BJ (cell line): ENCODE measurements at places on chromosomes 2 and 18.

GRCh38 chr2:213150315-213151097, 906 bp downstream of the IKZF2 start:
- no peak for DNase-seq

GRCh38 chr2:242011516-242011915, 142.0 kb downstream of the RTP5 start:
- no peak for DNase-seq

DNA sequence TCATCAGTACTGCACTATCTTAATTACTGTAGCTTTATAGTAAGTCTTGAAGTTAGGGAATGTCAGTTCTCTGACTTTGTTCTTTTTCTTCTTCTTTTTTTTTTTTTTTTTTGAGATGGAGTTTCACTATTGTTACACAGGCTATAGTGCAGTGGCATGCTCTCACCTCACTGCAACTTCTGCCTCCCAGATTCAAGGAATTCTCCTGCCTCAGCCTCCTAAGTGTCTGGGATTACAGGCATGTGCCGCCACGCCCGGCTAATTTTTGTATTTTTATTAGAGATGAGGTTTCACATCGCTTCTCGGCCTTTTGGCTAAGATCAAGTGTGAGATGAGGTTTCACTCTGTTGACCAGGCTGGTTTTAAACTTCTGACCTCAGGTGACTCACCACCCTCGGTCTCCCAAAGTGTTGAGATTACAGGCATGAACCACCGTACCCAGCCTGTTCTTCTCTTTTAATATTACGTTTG, 41.9 kb upstream of the TANC1 start:
- DNase-seq = peak; percentile 31

DNA sequence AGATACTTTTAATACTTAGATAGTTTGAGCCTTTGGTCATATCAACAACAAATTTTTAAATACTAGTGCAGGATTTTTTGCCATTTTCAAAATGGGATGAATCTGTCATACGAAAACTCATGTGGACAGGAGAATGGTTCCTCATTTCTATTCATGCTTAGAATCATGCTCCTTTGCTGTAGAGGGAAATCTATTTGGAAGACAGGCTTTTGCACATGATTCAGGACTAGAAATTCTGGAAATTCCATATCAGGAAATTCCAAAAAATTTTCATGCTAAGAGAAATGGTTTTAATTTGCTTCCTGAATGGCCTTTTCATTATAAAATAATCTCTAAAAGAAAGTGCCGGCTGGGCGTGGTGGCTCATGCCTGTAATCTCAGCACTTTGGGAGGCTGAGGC, 39.3 kb downstream of the MOGAT1 start:
- no peak for DNase-seq

GRCh38 chr2:224319750-224320149, 82.2 kb downstream of the FAM124B start:
- no peak for DNase-seq

- no peak for DNase-seq
Observed at GRCh38 chr18:33201509-33201926, 239.0 kb downstream of the CCDC178 start.

- no peak for DNase-seq
Observed at GRCh38 chr2:237434866-237435311, 20.9 kb upstream of the COL6A3 start.

DNA sequence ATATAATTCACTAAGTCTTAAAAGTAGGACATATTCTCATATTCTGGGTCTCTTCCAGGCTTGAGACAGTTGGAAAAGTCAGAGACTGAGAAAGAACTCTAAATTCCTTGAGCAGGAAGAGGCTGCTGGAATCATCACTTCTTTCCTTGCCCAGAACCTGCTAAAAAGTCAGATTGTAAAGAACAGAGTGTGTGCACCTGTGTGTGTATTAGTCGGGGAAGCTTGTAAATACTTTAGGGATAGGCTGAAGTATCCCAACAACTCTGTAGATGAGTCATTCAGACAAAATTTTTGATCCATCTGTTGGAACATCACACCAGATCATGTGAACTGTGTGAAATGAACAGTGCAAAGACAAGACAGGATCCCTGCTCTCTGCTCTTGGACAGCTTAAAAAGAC, 16.1 kb downstream of the GAREM1 start:
- no peak for DNase-seq

GRCh38 chr2:117982376-117983033, 31.4 kb downstream of the CCDC93 start:
- no peak for DNase-seq

- DNase-seq = peak; percentile 84
Observed at GRCh38 chr2:132477962-132478361, 61.4 kb downstream of the GPR39 start.

DNA sequence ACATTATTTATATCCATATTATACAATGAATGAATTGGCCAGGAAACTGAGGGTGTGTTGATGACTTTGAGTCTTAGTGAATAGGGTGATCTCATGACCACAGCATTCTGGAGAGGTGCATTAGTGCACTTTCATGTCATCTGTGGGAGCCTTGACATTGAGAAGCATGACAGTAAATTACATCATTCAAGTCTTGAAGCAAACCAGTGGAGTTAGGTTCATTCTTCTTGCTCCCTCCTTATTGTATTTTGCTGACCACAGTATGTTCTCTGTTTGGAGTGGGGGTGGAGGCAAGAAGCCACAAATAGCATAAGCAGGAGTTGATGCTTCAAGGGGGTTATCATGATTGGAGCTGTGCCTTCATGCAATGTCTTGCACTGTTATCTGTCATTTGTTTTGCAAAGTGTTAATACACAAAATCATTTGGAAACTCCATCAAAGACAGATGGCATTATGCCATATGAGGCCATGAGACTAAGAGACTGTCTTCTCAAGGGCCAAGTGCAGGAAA, 680.2 kb downstream of the NYAP2 start:
- DNase-seq = peak; percentile 66

- no peak for DNase-seq
Observed at GRCh38 chr2:46147626-46148368, 149.4 kb upstream of the EPAS1 start.

DNA sequence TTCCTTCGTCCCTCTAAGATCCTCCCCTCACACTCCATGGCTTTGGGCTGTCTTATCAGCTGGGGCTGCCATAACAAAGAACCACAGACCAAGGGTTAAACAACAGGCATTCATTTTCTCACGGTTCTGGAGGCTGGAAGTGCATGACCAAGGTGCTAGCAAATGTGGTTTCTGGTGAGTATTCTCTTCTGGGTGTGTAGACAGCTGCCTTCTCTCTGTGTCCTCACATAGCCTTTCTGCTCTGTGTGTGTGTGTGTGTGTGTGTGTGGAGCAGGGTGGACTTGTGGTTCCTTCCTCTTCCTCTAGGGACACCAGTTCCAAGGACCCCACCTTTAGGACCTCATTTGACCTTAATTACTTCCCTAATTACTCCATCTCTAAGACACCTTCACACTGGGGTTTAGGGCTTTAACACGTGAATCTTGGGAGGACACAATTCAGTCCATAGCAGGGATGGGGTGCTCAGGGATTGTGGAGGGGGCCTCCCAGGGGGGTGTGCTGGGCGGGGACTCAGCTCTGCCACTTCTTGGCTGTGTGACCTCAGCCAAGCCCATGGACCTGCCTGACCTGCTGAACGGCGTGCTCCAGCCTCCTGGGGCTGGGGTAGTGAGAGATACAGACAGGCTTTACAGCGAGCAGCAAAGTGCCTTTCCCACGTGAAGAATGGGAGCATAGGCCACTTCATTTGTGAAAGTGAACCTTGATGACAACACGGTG, 38.0 kb downstream of the ACKR3 start:
- DNase-seq = peak; percentile 51

DNA sequence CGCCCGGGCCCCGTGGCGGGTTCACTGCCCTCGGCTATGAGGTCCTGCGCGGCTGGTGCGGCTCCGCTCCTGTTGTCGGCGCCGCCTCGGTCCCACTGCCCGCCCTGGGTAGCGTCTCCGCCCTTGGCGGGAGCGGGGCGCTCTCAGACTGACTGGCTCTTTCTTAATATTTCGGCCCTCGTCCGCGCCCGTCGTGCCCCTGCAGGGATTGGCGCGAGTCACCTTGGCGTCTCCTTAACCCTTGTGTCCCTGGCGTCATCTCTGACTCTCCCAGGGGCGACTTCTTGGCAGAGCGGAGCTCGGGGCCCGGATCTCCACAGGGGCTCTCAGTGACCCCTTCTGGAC, 1.3 kb downstream of the PTMA start:
- no peak for DNase-seq

DNA sequence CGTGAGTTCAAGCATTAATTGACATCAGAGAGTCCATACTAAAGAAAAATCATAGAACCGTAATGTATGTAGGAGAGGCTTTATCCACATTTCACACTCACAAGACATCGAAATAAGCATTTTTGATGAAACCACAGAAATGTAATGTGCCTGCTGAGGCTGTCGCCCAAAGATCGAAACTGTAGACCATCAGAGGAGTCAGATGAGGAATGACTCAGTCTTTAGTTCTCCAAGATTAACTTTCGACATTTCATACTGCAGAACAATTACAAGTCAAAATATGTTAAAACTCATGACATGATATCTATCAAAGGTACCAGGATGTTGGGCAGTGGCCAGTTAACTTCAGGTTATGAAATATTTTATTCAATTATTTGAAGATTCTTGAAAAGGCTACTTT, 79.6 kb downstream of the RAB31 start:
- no peak for DNase-seq

DNA sequence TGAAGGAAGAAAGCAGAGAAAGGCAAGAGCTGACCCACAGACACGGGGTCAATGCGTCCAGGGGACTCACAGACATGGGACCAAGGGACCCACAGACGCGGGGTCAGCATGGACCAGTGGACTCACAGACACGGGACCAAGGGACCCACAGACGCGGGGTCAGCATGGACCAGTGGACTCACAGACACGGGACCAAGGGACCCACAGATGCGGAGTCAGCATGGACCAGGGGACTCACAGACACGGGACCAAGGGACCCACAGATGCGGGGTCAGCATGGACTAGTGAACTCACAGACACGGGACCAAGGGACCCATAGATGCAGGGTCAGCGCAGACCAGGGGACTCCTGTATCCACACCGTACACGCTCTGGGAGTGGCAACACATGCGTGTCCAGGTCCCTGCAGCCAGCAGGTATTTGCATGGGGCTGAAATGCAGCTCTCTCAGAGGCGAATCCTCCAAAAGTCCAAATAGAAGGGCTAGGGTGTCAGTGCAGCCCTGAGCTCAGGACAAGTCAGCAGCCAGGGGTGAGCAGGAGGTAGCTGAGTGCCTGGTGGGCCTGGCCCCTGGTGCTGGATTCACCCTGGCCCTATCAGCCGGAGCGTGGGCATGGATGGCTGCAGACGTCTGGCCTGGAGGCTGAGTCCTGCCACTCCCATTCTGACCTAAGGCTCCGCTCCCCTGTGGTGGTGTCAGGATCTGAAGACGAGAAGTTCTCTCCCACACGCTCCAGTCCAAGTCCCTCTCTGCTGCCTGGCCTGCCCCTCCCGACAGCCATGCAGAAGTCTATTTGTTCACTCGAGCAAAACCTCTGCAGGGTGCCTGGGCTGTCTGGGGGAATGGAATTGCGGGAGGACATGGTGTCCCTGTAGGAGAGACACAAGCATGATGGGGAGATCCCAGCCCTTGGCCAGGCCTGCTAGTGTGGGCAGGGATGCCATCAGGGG, 28.5 kb downstream of the TMEM18 start:
- no peak for DNase-seq

- DNase-seq = no peak
Observed at GRCh38 chr18:31232775-31233424, 70.2 kb upstream of the DSC1 start.

GRCh38 chr18:77457681-77458080, 208.0 kb downstream of the GALR1 start:
- no peak for DNase-seq

- no peak for DNase-seq
Observed at GRCh38 chr2:232519581-232520438, at the start of gene PRSS56. Gene PRSS56 (plus strand): TSS chr2:232520388. CDS start chr2:232520599, 211 bp downstream.

- no peak for DNase-seq
Observed at GRCh38 chr2:18425210-18425703, 135.2 kb downstream of the RDH14 start.

DNA sequence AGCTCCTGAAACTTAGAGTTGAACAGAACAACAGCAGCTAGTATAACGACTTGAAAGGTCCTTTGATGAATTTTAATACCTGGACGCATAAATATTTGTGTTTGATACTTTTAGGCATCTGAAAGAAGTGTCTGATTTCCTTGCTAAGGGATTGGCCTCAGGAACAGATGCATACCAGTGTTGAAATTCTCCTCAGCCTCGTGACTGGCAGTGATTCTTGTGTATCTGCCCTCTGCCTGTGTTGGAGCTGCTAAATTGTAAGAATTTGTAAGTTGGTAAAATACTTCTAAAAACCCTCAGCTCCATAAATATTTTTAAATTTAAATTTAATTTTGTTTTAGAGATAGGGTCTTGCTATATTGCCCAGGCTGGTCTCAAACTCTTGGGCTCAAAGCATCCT, 22.4 kb upstream of the SCYGR1 start:
- DNase-seq = no peak

DNA sequence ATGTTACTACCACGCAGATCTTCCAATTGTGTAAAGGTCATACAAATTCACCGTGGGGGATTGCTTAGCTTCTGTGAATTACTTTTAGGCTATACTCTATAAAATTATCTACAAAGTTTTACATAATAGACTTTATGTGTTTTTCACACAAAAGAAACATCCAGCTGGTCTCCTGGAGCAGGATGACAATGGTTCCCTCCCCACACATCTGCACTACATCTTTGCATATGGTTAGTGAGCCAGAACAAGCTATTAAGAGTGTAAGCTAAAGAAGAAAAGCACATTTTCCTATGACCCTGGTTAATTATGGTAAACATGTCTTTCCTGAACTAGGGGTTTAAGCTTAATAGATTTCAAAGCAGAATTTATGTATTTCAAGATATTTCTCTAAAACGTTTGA, 295.1 kb downstream of the ASXL3 start:
- no peak for DNase-seq

- no peak for DNase-seq
Observed at GRCh38 chr18:63970809-63971205, 926 bp downstream of the SERPINB8 start.

DNA sequence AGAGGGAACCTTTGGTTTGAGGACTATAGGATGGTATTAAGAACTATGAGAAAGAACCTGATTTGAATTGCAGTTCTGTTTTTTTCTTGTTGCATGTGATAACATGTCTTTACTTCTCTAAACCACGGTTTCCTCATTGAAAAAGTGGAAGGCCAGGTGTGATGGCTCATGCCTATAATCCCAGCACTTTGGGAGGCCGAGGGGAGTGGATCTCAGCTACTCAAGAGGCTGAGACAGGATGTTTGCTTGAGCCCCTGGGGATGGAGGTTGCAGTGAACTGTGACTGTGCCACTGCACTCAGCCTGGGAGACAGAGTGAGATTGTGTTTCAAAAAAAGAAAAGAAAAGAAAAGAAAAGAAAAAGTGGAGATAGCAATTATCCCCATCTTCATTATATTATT, 32.3 kb downstream of the SCN9A start:
- no peak for DNase-seq

GRCh38 chr2:105183555-105184323, 57.8 kb upstream of the GPR45 start:
- DNase-seq = no peak

DNA sequence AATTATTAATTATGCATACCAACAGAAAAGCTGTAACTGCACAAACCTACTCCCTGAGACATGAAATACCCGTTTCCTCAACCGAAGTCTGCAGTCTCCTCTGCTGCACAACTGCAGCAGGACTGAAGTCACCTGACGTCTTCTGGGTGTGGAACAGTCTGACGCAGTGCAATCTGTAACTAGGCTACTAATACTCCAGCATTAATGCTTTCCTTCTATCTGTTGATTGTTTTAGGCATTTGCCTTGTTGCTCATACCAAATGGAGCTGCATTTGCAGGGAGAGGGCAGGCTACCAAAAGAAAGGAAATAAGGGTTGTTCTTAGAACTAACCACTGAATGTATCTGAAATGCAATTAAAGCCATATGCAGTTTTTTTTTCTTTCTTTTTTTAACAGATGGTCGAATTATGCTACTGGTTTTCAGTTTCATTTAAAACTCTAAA, 40.1 kb downstream of the RTN4 start:
- peak; percentile 9 for DNase-seq
